GM12864 (cell line): ENCODE measurements at places on chromosomes 5 and 9.
A peak's percentile ranks its signal among the peaks of the same experiment; 100 is the strongest.

DNA sequence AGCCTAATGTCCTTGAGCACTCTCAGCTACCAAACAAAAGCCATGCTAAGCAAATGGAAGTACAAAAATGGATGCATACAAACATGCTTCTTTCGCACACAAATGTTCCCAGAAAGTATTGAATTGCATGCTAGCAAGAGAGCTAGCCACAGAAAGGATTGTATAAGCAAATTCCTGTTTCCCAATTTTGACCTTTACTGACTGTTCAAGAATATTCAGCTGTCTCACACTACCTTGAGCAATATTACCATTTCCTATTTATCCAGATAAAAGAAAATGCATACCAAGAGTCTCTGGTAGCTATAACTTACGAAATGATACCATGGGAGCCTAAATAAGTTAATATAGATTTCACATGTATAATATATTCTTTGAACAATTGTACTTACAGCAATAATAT is 264.6 kb downstream of the TMEM167A start:
- no peak for DNase-seq

- DNase-seq, result no peak
These were observed 89.5 kb upstream of the ARRDC3 start for GRCh38 chr5:91472631-91473030.

DNA sequence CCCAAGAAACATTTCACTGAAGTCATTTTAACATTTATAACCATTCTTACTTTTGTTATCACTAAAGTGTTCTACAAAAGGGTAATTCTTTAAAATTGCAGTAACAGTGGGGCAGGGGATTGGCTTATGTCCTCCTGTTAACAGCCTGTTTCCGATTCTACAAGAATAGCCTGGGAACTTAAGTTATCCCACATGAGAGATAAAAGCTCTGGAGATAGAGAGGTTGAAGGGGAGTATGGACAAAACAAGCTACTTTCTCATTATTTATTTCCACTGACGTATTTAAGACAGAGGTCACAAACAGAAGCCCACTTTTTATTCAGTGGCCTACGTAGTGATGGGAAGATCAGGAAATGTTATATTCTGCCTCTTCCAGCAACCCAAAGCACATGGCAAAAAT is 98.7 kb downstream of the EPB41L4A start:
- DNase-seq, result no peak

- no peak for DNase-seq
These were observed at the start of gene SEPTIN8 for GRCh38 chr5:132777209-132778069. TSS of gene SEPTIN8 (minus strand) at chr5:132777239. CDS start at chr5:132777137, 102 bp downstream.

DNA sequence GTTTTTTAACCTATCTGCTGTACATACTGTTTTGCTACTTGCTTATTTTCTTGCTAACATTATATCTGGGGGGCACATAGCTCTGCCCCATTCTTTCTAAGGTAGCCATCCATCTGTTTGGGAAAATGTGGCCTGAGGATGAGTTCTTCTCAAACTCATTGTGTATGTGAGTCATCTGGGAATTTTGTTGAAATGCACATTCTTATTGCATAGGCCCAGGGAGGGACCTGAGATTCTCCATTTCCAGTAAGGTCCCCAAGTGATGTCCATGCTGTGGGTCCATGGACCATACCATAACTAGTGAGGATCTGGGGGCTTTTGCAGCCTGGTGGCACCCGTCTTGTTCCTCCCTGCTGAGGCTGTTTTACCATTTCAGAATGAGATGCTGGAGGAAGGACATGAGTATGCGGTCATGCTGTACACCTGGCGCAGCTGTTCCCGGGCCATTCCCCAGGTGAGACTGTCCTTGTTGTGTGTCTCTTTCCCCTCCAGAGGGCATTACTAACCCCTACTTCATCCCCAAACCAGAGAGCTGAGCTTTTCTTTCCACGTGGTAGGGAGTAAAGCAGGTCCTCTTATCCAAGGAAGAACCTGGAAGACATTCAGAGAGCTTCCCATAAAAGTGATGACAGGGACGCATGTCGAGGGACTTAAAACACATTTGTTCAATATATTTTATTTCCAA is 28.6 kb downstream of the CYFIP2 start:
- no peak for DNase-seq

DNA sequence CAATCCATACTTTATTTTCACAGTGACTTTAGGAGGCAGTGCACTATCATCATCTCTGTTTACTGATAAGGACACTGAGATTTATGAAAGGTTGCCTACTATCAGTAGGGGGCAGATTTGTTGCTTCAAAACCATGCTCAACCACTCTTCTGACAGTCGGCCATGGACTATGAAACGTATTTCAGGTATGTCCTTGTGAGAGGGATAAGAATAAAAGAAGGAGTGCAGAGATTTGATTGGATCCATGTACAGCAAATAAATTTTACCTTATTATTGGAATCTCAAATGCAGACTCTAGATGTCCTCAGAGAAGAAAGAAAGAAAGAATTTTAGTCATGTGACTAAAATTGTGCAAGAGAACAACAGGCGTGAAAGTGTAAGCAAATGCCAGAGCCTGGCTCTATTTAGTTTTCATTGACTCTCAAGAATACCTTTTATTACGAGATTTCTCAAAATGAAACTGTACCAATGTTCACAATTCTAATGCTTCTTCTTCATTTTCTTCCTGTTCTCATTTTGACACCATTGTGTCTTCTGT is 296.6 kb upstream of the RASA1 start:
- no peak for DNase-seq

DNA sequence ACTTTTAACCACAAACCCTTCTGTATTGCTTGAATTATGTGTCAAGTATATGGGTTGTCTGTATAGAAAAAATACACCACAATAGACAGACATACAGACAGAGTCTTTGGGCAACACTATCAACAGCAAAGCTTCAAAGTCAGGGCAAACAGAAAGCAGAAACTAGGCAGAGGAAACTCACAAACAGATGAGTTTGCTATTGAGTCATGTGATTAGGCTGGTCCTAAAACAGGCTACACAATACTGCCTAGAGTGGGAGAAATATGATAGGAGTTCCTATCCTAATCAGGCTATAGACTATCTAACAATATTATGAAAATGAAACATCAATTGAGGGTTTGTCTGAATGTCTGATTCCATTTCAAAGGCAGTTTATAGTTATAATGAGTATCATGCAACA is 156.4 kb downstream of the EDIL3 start:
- no peak for DNase-seq

GRCh38 chr9:131271506-131271931 is 4.8 kb downstream of the FAM78A start:
- no peak for DNase-seq

DNA sequence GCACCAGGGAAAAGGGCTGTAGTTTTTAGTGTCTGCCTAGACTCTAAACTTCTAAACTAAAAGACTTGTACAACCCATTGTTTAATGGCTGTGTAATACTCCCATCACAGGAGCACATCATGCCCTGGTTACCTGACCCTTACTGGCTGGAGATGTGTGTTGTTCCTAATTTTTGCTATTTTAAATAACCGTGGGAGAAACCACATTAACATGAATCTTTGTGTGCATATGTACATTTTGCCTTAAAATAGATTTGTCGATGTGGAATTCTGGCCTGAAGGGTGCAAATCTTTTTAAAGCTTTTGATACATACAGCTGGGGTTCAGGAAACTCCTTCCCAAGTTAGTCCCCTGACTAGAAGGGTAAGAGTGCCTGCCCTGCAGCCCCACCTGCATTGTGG is 39.7 kb downstream of the PHF2 start:
- no peak for DNase-seq

- DNase-seq, result no peak
These were observed 15.7 kb downstream of the TPPP start for GRCh38 chr5:677131-678101.

GRCh38 chr5:119344231-119344630 is 11.6 kb upstream of the TNFAIP8 start:
- DNase-seq, result no peak

DNA sequence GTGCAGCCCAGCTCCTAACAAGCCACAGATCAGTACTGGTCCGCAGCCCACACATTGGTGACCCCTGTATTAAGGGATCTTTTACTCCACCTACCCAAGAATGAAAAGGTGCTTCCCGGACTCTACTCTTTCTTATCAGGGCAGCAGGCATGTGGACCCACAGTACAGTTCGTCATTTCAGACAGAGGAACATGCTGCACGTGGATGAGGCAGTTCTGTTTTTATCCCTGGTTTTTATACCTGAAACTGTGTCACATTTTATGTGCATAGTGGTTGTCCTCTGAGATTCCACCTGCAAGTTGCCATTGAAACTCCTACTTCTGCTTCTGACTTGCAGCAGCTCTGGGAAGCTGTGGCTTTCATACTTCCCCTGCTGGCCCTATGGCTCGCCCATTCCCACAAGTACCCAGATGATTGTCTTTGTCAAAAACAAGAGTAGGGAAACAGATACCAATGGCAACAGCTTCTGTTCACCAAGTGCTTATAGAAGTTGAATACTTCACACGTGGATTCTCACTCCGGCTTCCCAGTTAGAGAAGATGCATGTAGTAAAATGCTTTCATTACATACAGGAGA is 208.0 kb downstream of the TRIO start:
- DNase-seq, result no peak

- no peak for DNase-seq
These were observed 408.3 kb downstream of the ENC1 start for GRCh38 chr5:74232276-74232675.

- no peak for DNase-seq
These were observed 121.8 kb downstream of the GCNT1 start for GRCh38 chr9:76580820-76581219.

DNA sequence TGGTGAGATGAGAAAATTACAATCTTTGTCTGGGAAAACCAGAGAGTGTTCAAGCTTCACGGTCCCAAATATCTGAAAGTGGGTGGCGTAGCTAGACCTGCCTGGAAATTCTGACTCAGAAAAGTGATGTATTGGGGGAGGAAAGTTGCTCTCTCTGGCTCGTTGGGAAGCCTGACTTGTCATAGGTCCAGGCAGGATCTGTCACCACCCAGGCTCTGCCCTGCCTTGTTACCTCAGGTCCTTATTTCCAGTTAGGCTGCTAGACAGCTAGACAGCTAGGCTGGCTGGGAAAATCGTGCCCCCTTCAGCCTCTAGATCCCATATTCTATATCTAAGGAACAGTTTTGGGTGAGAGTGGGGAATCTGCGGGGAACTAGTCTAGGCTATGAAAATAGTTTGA is 41.0 kb upstream of the HCN1 start:
- no peak for DNase-seq

GRCh38 chr5:180208038-180208434 is 975 bp downstream of the RASGEF1C start:
- DNase-seq, result no peak

GRCh38 chr9:134066913-134067851 is 644 bp downstream of the BRD3 start:
- no peak for DNase-seq

DNA sequence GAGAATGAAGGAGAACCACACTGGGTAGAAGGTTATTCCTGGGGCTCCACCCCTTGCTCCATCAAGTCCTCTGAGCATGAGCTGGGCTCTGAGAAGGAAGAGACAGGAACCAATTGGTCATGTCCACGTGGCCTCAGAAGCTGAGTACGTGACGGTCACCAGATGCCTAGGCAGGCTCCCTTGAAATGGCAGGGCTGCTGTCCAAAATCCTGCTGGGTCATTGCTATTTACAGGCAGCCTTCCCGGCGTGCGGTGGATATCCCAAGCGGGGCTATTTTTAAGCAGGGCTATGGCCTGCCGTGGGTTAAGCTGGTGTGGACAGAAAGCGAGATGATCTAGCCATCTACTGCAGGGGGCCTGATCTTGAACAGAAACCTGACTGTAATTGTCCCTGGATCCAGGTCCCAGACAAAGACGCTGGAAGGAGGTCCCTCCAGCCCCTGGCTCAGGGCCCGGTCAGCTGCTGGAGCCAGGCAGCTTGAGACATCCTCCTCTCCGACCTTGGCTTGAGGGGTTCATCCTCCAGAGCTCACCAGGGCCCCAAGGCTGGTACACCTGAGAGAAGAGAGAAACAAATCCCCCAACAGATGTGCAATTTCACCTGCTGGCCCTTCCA is 550 bp upstream of the CKMT2 start:
- DNase-seq, result no peak

DNA sequence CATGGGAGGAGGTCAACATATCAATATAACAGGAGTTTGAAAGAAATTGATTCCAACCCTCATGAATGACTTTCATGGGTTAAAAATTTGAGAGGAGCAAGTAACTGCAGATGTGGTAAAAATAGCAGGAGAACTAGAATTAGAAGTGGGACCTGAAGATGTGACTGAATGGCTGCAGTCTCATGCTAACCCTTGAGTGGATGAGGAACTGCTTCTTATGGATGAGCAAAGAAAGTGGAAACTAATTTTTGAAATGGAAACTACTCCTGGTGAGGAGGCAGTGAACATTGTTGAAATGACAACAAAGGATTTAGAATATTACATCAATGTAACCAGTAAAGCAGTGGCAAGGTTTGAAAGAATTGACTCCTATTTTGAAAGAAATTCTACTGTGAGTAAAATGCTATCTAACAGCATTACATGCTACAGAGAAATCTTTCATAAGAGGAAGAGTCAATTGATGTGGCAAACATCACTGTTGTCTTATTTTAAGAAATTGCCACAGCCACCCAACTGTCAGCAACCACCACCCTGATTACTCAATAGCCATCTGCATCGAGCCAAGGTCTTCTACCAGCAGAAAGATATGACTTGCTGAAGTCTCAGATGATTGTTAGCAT is 1683.2 kb downstream of the MAT2B start:
- no peak for DNase-seq

DNA sequence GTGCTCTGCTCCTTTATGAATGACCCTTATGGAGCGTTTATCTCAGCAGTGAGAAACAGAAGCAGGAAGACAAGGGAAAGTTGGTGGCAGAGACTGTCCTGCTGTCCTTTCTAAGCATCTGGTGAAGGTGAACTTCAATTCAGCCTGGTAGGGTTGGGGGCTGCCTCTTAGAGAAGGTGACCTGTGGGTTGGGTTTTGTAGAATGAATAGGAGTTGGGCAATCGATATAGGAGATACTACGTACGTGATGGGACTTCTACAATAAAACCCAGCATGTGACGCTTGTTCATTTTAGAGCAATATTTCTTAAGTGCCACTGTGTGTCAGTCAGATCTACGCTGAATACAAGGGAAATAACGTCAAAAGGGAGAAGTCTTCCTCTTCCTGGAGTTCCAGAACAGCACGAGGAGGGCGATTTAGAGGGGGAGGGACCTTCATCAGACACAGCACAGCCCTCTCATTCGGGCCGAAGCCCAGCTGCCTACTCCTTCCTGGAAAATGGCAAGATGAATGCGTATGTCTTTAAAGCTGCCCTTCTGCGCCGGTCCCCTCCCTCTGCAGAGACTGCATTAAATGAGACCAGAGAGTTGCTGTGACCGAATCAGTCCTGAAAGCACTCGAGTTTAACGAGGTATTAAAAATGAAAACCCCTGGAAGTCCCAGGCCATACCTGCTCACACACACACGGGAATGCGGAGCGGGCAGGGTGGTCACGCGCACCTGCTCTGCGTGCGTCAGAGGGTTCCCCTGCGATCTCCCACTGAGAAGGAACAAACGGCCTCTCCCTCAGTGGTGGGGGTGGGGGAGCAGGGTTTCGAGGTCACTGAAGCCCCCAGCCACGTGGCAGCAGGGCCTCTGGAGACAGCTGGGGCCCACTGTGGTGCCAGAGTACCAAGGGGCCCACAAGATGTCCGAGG is 85.3 kb upstream of the SARDH start:
- DNase-seq, result peak; percentile 27
